ENCODE measurements at places on chromosomes 5 and 9.
A peak's percentile ranks its signal among the peaks of the same experiment; 100 is the strongest.

DNA sequence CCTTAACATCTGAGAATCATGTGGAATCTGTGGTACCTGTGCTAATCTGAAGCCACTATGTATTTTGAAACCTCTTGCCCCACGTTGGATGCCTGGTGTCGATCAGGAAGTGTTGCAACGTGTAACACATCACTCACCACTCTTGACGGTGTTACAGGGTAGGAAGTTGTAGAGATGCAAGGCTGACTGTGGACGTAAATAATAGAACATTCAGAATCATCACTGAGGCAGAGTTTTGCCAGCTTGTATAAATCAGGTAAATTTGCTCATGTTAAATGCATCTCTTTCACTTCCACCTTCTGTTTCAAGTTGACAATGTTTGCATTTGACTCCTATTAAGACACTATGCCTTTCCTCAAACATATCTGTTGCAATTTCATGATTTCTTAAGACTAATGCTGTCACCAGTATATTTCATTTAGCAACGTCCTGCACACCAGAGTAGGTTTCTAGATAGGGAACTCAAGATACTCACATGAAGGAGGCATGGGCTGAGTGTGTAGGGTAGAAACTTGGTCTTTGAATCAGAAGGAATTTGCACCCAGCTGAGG lies 38.1 kb downstream of the BASP1 start:
- DNase-seq, result no peak

- no peak for DNase-seq
Measured at GRCh38 chr5:180069589-180070247, 1.8 kb downstream of the RNF130 start.

- DNase-seq, result peak; percentile 23
Measured at GRCh38 chr5:111584651-111585050, 72.3 kb upstream of the STARD4 start.

DNA sequence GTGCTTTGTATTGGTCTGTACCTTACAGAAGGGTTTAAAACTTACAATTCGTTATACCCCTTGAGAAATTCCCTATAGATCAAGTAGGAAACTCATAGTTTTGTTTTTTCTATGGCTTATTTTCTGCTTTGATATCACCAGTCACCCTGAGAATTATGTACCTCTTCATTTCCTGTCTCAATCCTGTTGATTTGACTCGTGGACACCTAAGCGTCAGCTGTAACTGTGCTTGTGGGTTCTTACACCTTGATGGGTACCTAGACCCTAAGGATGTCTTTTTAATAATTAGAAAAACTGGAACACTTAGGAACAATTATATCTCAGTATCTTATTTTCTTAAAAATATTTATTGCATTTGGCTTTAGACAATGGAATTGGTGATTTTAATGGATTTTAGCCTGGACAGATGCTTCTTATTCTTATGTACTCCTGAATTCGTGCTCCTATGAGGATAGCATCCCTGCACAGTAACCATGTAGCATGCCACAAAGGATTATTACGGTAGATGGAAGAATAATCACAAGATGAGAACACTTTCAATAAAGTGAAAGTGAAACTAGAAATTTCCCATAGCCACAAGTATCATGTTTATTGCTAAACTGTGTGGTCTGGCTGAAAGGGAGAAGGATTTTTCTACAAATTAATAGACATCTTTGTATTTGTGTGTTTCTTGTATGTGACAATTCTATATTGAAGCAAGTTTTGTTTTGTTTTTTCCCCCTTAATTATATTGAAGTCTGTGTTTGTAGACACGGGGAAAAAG lies 1920.3 kb upstream of the WWC1 start:
- no peak for DNase-seq

DNA sequence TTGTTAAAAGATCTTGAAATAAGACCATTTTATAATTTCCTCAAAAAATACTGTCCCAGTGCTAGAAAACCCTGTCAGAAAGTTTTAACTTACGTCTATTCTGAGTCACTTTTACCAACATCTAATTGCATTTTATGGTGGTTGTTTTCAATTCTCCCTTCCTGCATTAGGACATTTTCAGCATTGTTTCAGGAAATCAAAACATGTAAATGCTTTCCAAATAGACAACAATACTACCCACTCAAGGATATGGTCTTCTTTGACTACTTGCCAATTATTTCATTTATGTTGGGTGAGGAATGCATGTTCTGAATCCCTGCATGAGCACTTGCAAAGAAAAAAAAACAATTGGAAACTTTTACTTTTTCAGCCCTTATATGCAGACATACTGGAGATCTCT lies 284.6 kb upstream of the PDE4D start:
- no peak for DNase-seq

DNA sequence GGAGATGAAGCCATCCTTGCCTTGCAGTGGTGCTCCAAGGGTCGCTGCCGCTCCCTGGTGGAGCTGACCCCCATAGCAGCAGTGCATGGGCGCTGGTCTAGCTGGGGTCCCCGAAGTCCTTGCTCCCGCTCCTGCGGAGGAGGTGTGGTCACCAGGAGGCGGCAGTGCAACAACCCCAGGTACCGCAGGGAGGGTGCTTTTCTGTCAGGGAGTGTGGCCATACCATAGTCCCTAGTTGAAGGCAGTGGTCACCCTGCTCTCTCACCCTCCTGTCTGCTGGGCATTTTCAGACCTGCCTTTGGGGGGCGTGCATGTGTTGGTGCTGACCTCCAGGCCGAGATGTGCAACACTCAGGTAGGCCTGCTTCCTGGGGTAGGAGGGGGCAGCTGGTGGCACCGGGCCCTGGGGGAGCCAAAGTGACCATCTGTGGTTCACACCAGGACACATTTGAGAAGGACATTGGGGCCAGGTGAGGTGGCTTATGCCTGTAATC lies 11.2 kb downstream of the ADAMTS13 start:
- no peak for DNase-seq
